Esophagus squamous epithelium (tissue), 5 donors: ENCODE measurements at places on chromosomes 3 and 15. TPM values are rescaled to one million over a fixed set of nuclear protein-coding genes. Genes with fewer than 3 reads are reported as not detected.

The ATG3 gene
- 48.3 TPM for total RNA-seq

The ACP3 gene
- 39.2 TPM for total RNA-seq

The NCK1 gene
- 66.1 TPM for total RNA-seq

The CATSPER2 gene
- total RNA-seq = 3.8 TPM

The UBXN7 gene
- 18.7 TPM for total RNA-seq

The GAP43 gene
- total RNA-seq = not detected

- no peaks in the 10 kb centered on the region for H3K27me3 ChIP-seq
- no peaks in the 10 kb centered on the region for H3K4me1 ChIP-seq
- H3K36me3 ChIP-seq = no peaks in the 10 kb centered on the region
Observed at GRCh38 chr3:184050217-184050847, 2.5 kb upstream of the HTR3C start.

DNA sequence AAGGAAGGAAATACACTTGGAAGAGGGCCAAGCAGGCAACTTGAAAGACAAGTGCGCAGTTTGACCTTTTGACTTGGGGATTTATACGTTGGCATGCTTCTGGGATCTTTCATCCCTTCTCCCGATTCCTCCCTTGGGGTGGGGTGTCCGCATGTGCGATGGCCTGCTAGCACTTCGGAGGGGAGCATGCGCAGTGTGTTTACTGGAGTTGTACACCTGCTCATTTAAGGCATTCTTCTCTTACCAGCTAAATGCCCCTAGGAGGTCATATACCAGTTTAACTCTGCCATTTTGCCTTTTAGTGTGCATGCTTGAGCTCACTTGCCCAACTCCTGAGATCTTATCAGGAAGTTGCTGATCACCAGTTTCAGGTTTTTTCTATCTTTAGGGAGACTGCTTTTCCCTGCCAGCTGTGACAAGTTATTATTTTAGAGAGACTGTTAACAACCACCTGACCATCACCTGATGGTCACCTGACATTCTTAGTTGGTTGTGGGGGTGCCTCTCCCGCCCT is 63.5 kb downstream of the BFSP2 start:
- H3K27ac ChIP-seq = no peak overlapping the region
- H3K4me3 ChIP-seq = no peak overlapping the region
- no peak for DNase-seq
- no peaks in the 10 kb centered on the region for H3K36me3 ChIP-seq
- peaks cover 67% of the 10 kb centered on the region for H3K4me1 ChIP-seq

GRCh38 chr3:34109846-34110245 is 311.4 kb downstream of the PDCD6IP start:
- H3K4me3 ChIP-seq = no peak overlapping the region
- no peaks in the 10 kb centered on the region for H3K36me3 ChIP-seq
- no peak overlapping the region for H3K27ac ChIP-seq
- no peak for DNase-seq
- no peaks in the 10 kb centered on the region for H3K4me1 ChIP-seq

- no peaks in the 10 kb centered on the region for H3K27me3 ChIP-seq
- no peak for DNase-seq
- no peaks in the 10 kb centered on the region for H3K4me1 ChIP-seq
- no peaks in the 10 kb centered on the region for H3K36me3 ChIP-seq
- H3K4me3 ChIP-seq = no peak overlapping the region
Observed at GRCh38 chr3:22907796-22908195, 295.3 kb upstream of the UBE2E2 start.

DNA sequence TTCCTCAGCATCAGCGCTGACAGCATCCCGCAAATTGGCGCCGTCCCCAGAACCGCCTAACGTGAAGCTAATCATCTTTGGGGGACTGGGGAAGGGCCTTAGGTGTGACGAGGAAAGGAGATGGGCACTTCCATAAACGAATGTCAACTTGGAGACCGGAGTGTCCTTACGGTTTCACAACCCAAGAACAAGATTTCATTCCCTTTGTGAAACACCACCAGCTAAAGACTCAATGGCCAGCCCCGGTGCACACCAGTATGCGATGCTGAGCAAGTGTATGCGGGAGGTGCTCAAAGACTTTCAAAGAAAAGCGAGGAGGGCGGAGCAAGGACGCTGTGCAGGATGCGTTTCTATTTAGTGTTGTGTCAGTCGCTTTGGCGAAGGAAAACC is 759 bp upstream of the TTBK2 start:
- DNase-seq = no peak
- H3K36me3 ChIP-seq = no peaks in the 10 kb centered on the region
- H3K4me1 ChIP-seq = peaks cover 33% of the 10 kb centered on the region
- H3K27ac ChIP-seq = peak overlapping the region; percentile 90
- H3K4me3 ChIP-seq = peak overlapping the region; percentile 86

GRCh38 chr3:140384028-140384771 is 293.7 kb upstream of the TRIM42 start:
- DNase-seq = no peak
- no peaks in the 10 kb centered on the region for H3K27me3 ChIP-seq
- no peak overlapping the region for H3K4me3 ChIP-seq
- no peak overlapping the region for H3K27ac ChIP-seq
- H3K4me1 ChIP-seq = no peaks in the 10 kb centered on the region

DNA sequence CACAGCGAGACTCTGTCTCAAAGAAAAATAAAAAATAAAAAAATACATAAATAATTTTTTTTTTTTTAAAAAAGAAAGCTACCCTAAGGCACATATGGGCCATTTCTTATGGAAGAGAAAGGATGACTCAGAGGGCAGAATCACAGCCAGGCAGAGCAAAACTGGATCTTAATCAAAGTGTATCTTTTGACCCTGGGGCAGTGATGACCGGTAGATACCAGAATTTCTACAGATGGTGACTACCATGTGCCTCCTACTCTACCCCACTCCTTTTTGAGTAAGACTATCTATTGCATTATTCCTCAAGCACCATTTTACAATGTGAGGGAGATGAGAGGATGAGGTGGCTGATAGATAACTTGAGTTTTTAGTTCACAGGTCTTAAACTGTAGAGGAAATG is 26.0 kb downstream of the TARS3 start:
- H3K27me3 ChIP-seq = no peaks in the 10 kb centered on the region
- H3K27ac ChIP-seq = no peak overlapping the region
- peaks cover 98% of the 10 kb centered on the region for H3K36me3 ChIP-seq
- H3K4me1 ChIP-seq = no peaks in the 10 kb centered on the region
- H3K4me3 ChIP-seq = no peak overlapping the region

- no peaks in the 10 kb centered on the region for H3K27me3 ChIP-seq
- no peak overlapping the region for H3K4me3 ChIP-seq
- no peak for DNase-seq
- no peak overlapping the region for H3K27ac ChIP-seq
- no peaks in the 10 kb centered on the region for H3K4me1 ChIP-seq
- H3K36me3 ChIP-seq = no peaks in the 10 kb centered on the region
Observed at GRCh38 chr3:27239951-27240350, 129.2 kb downstream of the NEK10 start.

GRCh38 chr3:12975748-12976522 is 97.3 kb downstream of the IQSEC1 start:
- no peaks in the 10 kb centered on the region for H3K36me3 ChIP-seq
- no peak for DNase-seq
- no peak overlapping the region for H3K27ac ChIP-seq

DNA sequence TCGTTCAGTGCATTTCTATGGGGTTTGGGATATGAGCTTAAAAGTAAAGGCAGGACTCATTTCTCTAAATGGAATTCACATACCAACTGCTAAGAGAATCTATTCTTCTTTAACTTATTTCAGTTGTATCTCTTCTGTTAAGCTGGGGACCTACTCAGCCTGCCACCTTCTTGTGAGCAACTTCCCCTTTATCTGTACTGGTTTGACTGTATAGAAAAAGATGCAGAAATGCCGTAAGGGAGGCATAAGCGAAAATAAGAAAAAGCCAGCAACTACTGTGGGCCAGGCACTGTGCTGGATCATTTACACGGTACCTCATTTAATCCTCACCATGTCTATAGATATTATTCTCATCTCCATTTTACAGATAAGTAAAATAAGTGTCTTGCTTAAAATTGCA is 38.4 kb downstream of the RBMS3 start:
- no peaks in the 10 kb centered on the region for H3K27me3 ChIP-seq
- H3K27ac ChIP-seq = no peak overlapping the region
- no peak for DNase-seq

DNA sequence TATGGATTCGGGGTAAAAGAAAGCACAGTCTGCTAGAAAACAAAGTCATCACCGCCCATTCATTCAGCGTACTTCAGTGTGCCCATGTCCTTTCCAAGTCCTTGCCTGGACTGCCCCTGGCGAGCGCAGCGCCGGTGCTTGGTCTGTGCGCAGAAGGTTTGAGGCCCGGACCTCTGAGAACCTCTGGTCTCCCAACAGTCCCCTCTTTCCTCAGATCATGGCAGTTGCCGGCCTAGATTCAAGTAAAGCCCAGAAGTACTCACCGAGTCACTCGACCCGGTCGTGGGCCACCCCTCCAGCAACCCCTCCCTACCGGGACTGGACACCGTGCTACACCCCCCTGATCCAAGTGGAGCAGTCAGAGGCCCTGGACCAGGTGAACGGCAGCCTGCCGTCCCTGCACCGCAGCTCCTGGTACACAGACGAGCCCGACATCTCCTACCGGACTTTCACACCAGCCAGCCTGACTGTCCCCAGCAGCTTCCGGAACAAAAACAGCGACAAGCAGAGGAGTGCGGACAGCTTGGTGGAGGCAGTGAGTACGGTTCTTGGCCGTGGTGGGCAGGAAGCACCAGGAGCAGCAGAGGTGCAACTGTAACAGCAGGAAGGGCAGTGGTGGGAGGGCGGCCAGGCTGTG is 36.3 kb downstream of the CHDH start:
- H3K27me3 ChIP-seq = no peaks in the 10 kb centered on the region
- DNase-seq = no peak
- no peaks in the 10 kb centered on the region for H3K4me1 ChIP-seq
- no peak overlapping the region for H3K4me3 ChIP-seq
- no peaks in the 10 kb centered on the region for H3K36me3 ChIP-seq

DNA sequence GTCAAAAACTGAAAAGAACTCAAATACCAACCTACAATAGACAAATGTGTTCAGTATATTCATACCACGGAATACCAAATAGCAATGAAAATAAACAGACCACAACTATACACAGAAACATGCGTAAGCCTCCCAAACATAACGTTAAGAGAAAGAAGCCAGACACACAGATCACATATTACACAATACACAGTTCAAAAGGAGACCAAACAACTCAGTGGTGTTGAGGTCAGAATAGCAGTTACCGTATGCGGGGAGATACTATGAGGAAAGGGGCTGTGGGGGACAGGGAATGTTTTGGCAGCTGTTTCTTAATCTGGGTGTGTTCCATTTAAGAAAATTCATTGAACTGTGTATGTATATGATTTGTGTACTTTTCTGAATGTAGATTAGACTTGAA is 6.6 kb downstream of the OSBPL10 start:
- DNase-seq = no peak
- H3K36me3 ChIP-seq = no peaks in the 10 kb centered on the region
- no peaks in the 10 kb centered on the region for H3K27me3 ChIP-seq
- no peak overlapping the region for H3K4me3 ChIP-seq
- no peak overlapping the region for H3K27ac ChIP-seq
- peaks cover under 1% of the 10 kb centered on the region for H3K4me1 ChIP-seq

DNA sequence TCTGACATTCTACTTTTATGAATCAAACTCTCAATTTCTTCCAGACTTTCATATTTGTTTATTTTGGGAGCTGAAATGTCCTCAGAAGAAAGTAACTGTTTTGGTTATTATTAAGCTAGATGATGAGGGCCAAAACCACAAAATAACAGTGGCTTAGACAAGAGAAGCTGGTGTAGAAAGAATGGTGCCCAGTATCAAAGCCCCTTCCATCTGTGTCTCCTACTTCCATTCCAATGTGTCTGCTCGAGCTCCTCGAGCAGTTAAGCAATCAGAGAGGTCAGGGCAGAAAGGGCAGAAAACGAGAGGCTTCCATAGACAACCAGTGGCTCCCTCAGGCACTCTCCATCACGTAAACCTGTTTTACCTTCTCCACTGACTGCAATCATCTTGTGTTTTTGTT is 59.7 kb upstream of the MAGI1 start:
- H3K27ac ChIP-seq = no peak overlapping the region
- H3K4me3 ChIP-seq = no peak overlapping the region
- H3K4me1 ChIP-seq = no peaks in the 10 kb centered on the region
- no peaks in the 10 kb centered on the region for H3K27me3 ChIP-seq
- DNase-seq = no peak

GRCh38 chr3:61688307-61688984 is 127.1 kb downstream of the PTPRG start:
- peaks cover 4% of the 10 kb centered on the region for H3K4me1 ChIP-seq
- no peak overlapping the region for H3K4me3 ChIP-seq
- H3K27ac ChIP-seq = no peak overlapping the region
- DNase-seq = no peak
- H3K36me3 ChIP-seq = no peaks in the 10 kb centered on the region

GRCh38 chr3:183618542-183618941 is 16.9 kb upstream of the KLHL24 start:
- no peak for DNase-seq
- H3K27ac ChIP-seq = no peak overlapping the region
- H3K27me3 ChIP-seq = no peaks in the 10 kb centered on the region
- H3K36me3 ChIP-seq = no peaks in the 10 kb centered on the region
- no peaks in the 10 kb centered on the region for H3K4me1 ChIP-seq
- no peak overlapping the region for H3K4me3 ChIP-seq

GRCh38 chr3:49869525-49870126 is at the start of gene CAMKV:
Gene CAMKV, minus strand, starts transcription at chr3:49869906. Its CDS starts 7,518 bp downstream, at chr3:49862388.
- H3K27me3 ChIP-seq = peaks cover 23% of the 10 kb centered on the region
- no peak within 1 kb of the TSS for H3K27ac ChIP-seq
- no peaks in the 10 kb centered on the region for H3K36me3 ChIP-seq
- peaks cover 9% of the 10 kb centered on the region for H3K4me1 ChIP-seq
- DNase-seq = no peak
- peak within 1 kb of the TSS; percentile 42 for H3K4me3 ChIP-seq
